Activated CD8-positive, alpha-beta memory T cell treated with anti-CD3 and anti-CD28 coated beads for 4 hours (primary cell): ENCODE measurements at places on chromosomes 2 and 18.

DNA sequence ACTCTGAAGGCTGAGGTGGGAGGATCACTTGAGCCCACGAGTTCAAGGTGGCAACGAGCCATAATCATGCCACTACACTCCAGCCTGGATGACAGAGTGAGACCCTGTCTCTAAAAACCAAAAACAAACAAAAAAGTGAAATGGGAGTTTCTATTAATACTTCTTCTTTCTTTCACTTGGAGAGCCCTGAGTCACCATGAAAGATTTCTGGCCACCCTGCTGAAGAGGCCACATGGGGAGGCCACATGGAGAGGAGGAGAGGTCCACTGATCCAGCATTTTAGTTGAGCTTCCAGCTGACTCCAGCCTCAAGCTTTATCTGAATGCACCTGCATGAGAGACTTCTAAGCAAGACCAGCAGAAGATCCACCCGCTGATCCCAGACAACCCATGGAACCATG is 74.2 kb upstream of the LAPTM4A start:
- no peak for DNase-seq

- DNase-seq, result no peak
Measured at GRCh38 chr2:26692279-26692896, at the start of gene KCNK3. KCNK3 (plus strand) TSS chr2:26692722; CDS start chr2:26692876, 154 bp downstream.

GRCh38 chr2:12915787-12916186 is 199.1 kb downstream of the TRIB2 start:
- no peak for DNase-seq

GRCh38 chr2:44932564-44933392 is 8.7 kb upstream of the SIX3 start:
- no peak for DNase-seq

GRCh38 chr2:13581471-13581870 is 864.7 kb downstream of the TRIB2 start:
- no peak for DNase-seq

- DNase-seq, result no peak
Measured at GRCh38 chr2:136653861-136654260, 111.5 kb upstream of the THSD7B start.

DNA sequence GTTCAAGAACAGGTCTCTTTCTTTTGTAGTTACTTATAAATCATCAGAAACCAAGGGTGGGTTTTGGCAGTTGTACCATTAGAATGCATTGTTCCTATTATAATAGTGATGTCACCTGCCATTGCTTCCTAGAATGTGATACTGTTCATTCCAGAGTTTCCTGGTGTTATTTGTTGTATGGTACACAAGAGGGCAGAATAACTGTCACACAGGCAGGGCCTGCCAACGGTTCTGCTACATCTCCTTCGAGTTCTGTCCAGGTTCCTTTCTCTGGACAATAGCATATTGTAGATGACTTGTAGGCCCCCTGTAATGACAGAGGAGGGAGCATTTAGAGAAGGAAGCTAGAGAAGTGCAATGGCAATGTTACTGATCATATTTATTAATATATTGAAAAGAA is 98.3 kb downstream of the KLHL14 start:
- DNase-seq, result no peak

DNA sequence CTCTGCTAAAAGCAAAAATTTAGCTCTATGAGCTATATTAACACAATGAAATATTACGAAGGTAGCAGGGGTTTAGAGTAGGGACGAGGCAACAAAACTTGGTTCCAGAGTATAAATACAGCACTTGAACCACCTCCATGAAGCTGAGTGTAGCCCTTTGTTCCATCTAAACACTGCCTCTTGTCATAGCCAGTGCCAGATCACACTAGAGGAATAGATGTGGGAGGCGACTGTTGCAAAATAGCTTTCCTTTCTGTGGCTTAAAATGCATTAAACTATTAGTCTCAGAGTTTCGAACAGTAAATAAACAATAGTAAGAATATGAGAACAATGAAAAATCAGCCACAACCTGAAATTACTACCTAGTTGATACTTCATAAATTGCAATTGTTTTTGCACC is 29.8 kb downstream of the PIEZO2 start:
- no peak for DNase-seq

GRCh38 chr2:223758131-223758840 is 79.1 kb downstream of the AP1S3 start:
- DNase-seq, result no peak

DNA sequence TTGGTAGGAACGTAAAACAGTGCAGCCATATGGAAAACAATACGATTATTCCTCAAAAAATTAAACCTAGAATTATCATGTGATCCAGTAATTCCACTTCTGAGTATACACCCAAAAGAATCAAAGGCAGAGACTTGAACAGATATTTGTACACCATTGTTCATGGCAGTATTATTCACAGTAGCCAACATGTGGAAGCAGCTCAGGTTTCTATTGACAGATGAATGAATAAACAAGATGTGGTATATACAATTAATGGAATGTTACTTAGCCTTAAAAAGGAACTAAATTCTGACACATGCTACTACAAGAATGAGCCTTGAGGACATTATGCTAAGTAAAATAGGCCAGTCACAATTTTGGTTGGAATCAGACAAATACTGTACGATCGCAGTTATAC is 14.2 kb upstream of the RTTN start:
- DNase-seq, result no peak

GRCh38 chr2:16257322-16258028 is 317.1 kb downstream of the MYCN start:
- no peak for DNase-seq

DNA sequence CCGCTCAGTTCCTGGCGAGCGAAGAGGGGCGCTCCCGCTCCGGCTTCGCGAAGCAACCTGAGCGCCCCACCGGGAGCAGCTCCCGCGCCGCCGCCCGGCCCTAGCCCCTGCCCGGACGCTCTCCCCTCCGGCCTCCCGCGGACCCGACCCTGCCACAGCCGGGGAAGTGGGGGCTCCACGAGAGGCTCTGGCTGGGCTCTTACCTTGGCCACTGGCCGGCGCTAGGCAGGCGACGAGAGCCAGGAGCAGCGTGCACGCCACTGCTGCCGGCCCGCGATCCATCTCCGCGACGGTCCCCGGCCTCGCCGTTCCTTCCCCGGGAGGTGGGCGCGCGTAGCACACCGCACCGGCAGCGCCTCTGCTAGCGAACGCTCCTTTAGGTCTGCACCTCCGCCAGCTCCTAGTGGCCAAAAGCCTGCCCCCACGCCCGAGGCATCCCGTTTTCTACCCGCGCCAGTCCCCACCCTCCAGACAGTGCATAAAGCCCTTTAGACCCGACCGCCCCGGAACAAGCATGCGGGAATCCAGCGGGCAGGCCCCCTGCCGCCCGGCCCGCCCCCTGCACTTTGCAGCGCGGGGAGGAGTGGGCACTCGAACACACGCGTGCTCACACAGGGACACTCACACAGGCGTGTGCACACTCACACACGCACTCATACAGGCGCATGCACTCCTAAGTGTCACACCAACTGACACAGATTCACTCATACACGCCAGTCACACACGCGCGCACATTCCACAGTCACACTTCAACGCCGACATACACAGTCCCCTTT is at the start of gene LRP2:
Gene LRP2 (minus strand): TSS at position 417 of the 776 bp plus-strand sequence. CDS start 135 bp downstream, at position 282.
- no peak for DNase-seq
